Ovary (tissue), 10 donors: ENCODE measurements at places on chromosomes 4 and X. TPM values are rescaled to one million over a fixed set of nuclear protein-coding genes. Genes with fewer than 3 reads are reported as not detected.

- H3K4me3 ChIP-seq: no peak overlapping the region
- H3K27me3 ChIP-seq: no peaks in the 10 kb centered on the region
- no peaks in the 10 kb centered on the region for H3K36me3 ChIP-seq
- no peak overlapping the region for H3K27ac ChIP-seq
- H3K4me1 ChIP-seq: no peaks in the 10 kb centered on the region
Measured at GRCh38 chr4:115491686-115492085, 378.3 kb upstream of the NDST4 start.

DNA sequence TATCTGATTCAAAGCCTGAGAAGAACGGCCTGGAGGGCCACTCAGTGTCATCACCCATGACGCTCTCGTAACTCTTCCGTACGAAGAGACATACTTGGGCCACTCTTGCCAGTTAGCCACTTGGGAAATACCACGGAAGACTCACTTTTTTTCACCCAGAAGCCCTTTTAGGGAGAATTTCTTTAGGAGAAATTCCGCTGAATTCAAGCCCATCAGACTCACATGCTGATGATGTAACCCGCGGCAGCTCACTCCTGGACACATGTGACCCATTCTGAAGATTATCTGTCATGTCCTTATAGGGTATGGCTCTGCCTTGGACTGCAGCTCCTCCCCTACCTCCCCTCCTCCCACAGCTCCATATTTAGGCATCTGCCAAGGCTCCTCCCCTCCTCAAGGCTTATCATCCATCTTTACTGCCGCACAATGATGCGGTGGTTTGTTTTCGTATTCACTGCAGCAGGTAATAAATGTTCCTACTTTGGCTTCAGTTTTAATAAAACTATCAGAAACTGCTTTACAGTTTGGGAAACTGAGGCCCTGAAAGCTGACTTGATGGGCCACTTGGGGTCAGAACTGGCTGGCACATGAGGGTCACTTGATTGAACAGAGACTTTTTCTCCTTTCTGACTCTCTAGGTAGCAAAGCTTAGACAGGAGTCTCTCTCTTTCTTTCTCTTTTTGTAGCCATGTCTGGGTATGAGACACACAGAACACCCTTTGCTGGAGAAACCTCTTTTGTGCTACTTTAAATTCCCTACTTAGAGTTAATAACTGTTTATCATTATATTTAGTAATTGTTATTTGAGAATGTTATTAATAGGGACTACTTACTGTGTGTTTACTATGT is 42.1 kb downstream of the RHOH start:
- DNase-seq: no peak
- H3K4me3 ChIP-seq: no peak overlapping the region
- no peak overlapping the region for H3K27ac ChIP-seq
- no peaks in the 10 kb centered on the region for H3K27me3 ChIP-seq
- no peaks in the 10 kb centered on the region for H3K4me1 ChIP-seq
- no peaks in the 10 kb centered on the region for H3K36me3 ChIP-seq

DNA sequence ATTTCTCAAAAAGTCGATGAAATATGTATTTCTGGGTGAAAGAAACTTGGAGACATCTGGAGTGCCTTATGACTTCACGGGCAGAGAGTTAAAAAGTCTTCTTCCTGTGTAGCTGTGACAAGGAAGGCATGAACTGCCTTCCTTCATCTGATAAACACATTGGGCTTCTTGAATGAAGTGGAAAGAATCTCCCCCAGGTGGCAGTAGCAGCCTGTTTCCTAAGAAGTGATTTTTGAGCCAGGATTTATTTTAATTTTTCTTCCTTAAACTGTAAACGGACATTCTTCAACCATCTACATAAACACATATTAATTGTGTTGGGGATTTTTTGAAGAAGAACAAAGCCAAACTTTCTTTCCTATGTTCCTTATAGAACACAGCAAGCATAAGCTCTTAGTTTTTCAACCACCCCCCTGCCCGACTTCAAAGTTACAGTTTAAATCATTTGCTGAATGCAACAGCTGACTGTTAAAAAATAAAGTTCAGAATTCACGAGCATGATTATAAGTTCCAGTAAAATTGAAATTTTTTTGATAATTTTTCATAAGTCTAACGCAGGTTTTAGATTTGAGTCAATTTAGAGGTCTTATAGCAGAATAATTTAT is 980 bp upstream of the GIMD1 start:
- H3K4me1 ChIP-seq: no peaks in the 10 kb centered on the region
- no peak overlapping the region for H3K4me3 ChIP-seq

GRCh38 chr4:118911238-118911703 is 22.6 kb downstream of the SYNPO2 start:
- peaks cover 11% of the 10 kb centered on the region for H3K4me1 ChIP-seq
- no peaks in the 10 kb centered on the region for H3K27me3 ChIP-seq
- DNase-seq: no peak
- no peak overlapping the region for H3K27ac ChIP-seq

- no peaks in the 10 kb centered on the region for H3K27me3 ChIP-seq
- H3K4me3 ChIP-seq: no peak overlapping the region
- no peaks in the 10 kb centered on the region for H3K4me1 ChIP-seq
- H3K36me3 ChIP-seq: no peaks in the 10 kb centered on the region
- H3K27ac ChIP-seq: no peak overlapping the region
Measured at GRCh38 chrX:53237056-53237455, 12.0 kb upstream of the KDM5C start.

DNA sequence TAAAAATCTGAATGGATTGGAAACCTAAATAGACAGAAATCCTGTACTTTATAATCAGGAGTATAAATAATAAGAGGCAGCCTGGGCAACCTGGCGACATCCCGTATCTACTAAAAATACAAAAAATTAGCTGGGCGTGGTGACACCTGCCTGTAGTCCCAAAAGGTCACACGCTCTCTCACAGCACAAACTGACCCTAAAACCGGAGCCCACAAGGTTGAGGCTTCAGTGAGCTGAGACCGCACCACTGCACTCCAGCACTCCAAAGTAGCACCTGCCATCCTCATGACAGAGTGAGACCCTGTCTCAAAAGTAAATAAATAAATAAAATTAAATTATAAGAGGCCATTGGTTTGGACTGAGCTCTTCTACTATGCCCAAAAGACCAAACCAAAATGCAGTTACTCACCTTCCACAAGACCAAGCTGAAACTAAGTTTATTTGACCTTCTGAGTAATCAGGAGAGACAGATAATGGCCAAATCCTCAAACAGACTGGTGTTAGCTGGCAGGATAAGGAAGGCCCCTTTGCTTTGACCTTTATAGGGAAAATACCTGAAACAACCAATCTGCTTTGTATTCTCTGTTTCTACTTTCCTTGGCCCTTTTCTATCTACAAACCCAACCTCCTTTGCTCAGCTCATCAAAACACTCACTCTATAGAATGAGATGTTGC is 3.2 kb upstream of the GRSF1 start:
- peaks cover 2% of the 10 kb centered on the region for H3K4me1 ChIP-seq
- H3K4me3 ChIP-seq: no peak overlapping the region
- no peaks in the 10 kb centered on the region for H3K27me3 ChIP-seq

GRCh38 chr4:32102896-32103295 is 1382.7 kb downstream of the PCDH7 start:
- no peaks in the 10 kb centered on the region for H3K36me3 ChIP-seq
- no peaks in the 10 kb centered on the region for H3K27me3 ChIP-seq

DNA sequence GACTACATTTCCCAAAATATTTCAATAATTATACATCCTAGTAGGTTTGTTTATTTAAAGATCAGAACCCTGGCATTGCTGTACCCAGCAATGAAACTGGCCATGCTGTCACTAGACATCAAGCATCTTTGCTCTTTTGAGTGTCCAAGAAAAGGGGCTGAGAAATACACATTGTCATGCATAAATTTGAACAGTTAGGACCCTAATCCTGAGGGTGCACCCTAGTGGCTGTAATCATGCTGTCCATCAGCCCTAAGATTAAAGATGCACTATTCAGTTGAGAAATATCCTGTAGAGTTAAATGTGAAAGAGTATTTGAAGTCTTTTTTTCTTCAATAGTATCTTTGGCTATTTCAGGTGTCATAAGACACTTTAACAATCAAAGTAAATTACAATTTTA is 108.8 kb downstream of the NFKB1 start:
- H3K27ac ChIP-seq: no peak overlapping the region
- H3K4me1 ChIP-seq: no peaks in the 10 kb centered on the region
- H3K4me3 ChIP-seq: no peak overlapping the region
- no peaks in the 10 kb centered on the region for H3K27me3 ChIP-seq

DNA sequence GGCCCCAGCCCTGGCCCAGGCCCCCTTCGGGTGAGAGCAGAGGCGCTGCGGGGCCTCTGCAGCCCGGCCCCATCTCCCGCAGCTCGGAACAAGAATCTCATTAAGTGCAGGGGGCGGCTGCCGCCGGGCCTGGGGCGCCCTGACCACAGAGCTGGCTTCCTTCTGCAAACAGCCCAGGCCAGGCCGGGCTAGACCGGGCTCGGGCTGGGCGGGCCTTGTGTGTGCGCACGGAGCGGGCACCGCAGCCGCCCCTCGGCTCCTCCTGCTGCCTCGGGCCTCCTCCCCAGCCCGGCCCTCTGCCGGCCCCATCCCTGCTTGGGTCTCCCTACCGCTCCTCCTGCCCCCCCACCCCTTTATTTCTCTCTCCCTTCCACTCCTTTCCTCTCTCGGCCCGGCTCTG is 83.3 kb downstream of the EFNB1 start:
- no peaks in the 10 kb centered on the region for H3K36me3 ChIP-seq
- H3K4me1 ChIP-seq: no peaks in the 10 kb centered on the region
- H3K27me3 ChIP-seq: no peaks in the 10 kb centered on the region
- peak; percentile 41 for DNase-seq
- H3K4me3 ChIP-seq: no peak overlapping the region

DNA sequence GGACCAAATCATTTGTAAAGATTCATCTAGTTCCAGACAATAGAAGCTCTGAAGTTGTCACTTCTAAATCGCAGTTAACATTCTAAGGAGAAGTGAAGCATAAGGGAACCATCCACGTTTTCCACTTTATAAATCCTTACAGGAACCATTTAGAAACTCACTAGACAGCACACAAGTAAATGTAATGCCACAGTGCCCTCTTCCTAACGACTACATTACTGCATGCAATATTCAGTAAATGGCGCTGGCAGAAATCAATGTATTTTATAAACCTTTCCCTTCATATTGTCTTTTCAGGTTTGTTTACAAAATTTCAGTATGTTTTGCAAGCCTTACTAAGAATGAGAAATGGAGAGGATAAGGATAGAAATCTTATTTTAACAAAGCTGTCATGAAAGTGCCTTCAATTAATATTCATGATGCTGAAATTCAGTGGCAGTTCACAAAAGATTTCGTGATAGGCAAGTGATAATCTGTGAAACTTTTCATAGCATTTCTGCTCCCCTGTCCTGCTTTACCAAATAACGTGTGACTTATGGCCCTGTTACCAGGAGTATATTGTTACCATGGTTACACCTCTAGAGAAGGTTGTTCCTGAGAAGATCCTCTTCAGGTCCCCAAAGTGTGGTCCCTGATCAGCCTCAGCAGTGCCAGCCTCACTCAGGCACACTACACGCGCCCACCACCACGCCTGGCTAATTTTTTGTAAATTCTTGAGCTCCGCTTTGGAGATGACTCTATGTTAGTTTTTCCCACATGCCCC is 54.2 kb downstream of the TMA16 start:
- no peak overlapping the region for H3K4me3 ChIP-seq
- no peak overlapping the region for H3K27ac ChIP-seq
- H3K4me1 ChIP-seq: no peaks in the 10 kb centered on the region
- no peak for DNase-seq
- no peaks in the 10 kb centered on the region for H3K27me3 ChIP-seq

DNA sequence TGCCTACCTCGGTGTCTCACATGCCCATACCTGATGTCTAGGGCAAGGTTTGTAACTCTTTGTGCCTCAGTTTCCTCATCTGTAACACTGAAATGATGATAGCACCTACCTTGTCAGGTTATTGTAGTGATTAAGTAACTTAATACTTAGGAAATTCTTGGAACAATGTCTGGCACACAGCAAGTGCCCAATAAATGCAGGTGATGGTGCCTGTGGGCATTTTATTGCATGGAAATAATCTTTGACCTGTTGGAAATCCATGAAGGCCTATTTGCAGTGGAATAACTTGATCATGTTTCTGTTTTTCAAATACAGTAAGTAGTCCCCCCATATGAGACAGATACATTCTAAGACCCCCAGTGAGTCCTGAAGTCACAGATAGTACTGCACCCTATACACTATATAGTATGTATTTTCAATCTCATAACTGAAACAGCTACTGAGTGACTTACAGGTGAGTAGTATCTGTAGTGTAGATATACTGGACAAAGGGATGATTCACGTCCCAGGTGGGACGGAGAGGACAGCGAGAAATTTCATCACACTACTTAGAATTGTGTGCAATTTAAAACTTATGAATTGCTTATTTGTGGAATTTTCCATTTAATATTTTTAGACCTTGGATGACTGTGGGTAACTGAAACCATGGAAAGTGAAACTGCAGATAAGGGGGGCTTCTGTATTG is 42.1 kb downstream of the AFF1 start:
- peaks cover 6% of the 10 kb centered on the region for H3K4me1 ChIP-seq
- H3K27me3 ChIP-seq: no peaks in the 10 kb centered on the region
- H3K36me3 ChIP-seq: no peaks in the 10 kb centered on the region
- H3K4me3 ChIP-seq: no peak overlapping the region
- DNase-seq: no peak
- H3K27ac ChIP-seq: no peak overlapping the region

DNA sequence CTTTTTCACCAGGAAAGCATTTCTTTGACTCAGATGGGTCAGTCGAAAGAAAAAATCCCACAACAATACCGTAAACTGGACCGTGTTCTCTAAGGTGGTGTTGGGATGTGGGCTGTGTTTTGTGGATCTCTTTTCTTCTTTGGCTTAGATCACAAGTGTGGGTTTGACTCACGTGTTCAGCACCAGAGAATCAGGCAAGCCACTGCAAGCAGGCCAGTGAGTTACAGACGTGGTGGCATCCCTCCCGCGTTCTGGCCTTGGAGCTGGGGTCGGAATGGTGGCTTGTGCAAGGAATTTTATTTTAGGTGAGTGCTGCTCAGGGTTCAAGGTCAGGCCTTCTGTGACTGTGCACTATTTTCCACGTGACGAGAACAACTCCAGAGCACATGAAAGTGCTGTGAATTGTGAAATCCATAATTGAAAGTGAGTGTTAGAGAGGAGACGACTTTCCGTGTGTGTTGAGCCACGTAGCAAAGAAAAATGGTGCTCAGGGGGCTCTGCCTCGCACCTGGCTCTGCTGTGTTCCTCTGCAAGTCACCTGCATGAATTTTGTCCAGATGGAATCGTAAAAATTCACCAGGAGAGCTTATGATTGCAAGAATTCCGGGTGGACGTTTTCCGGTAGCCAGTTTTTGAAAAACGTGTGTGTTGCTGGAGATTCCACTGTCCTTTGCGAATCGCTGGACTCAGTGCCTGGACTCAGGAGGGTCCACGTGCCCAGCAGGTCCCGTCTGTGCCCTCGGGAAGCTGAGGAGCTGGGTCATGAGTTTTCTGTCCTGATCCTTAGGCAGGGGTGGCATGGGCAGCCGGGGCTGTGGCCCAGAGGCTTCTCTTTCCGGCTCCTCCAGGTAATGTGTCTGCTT is 33.6 kb upstream of the HGFAC start:
- peaks cover 9% of the 10 kb centered on the region for H3K4me1 ChIP-seq
- no peaks in the 10 kb centered on the region for H3K27me3 ChIP-seq
- DNase-seq: peak; percentile 86
- H3K4me3 ChIP-seq: no peak overlapping the region

- H3K4me1 ChIP-seq: no peaks in the 10 kb centered on the region
- no peaks in the 10 kb centered on the region for H3K27me3 ChIP-seq
- no peaks in the 10 kb centered on the region for H3K36me3 ChIP-seq
- no peak overlapping the region for H3K27ac ChIP-seq
- no peak overlapping the region for H3K4me3 ChIP-seq
Measured at GRCh38 chr4:78512357-78512920, 39.1 kb upstream of the ANXA3 start.

Gene TRAM1L1
- 0.83 TPM for total RNA-seq

Gene NUDT10
- total RNA-seq: 14.0 TPM

Gene ZNF718
- total RNA-seq: 12.4 TPM

Gene LONRF3
- 7.8 TPM for total RNA-seq

Gene ADH6
- total RNA-seq: 0.56 TPM

Gene CENPVL1
- total RNA-seq: not detected

Gene STK26
- 11.6 TPM for total RNA-seq

Gene FREM3
- total RNA-seq: not detected
